ENCODE measurements at places on chromosomes 5 and 9. TPM values are rescaled to one million over a fixed set of nuclear protein-coding genes. Genes with fewer than 3 reads are reported as not detected.

SMIM33 gene
- 5.2 TPM for total RNA-seq

IFNB1 gene
- not detected for total RNA-seq

MARCHF11 gene
- total RNA-seq: not detected

RNF180 gene
- total RNA-seq: 2.8 TPM

Measured in mucosa of descending colon (tissue), 3 donors.